ENCODE measurements at places on chromosomes 12 and 14.

GRCh38 chr12:66065641-66066136 is 64.9 kb downstream of the LLPH start:
- no peak for DNase-seq

- DNase-seq = no peak
Observed at GRCh38 chr14:36583242-36583892, 953 bp upstream of the NKX2-8 start.

DNA sequence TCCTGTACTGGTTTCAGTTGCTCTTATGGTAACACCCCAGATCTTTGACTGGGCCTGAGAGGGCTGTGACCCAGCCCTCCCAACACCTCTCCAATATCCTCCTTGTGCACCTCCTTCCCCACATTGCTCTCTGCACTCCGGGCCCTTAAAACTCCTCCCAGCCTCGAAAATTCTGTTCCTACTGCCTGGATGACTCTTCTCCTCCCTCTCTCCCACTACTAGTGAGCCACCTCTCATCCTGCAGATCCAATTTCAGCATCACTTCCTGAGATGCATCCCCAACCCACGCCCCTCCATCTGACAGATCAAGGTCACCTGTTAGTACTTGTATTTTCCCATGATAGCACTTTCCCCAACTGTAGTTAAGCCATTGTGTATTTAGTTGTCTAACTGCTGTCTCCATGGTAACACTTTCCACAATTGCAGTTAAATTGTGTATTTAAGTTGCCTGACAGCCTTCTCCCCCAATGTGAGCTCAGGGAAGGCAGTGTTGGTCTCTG is 11.5 kb upstream of the NT5DC3 start:
- DNase-seq = no peak

DNA sequence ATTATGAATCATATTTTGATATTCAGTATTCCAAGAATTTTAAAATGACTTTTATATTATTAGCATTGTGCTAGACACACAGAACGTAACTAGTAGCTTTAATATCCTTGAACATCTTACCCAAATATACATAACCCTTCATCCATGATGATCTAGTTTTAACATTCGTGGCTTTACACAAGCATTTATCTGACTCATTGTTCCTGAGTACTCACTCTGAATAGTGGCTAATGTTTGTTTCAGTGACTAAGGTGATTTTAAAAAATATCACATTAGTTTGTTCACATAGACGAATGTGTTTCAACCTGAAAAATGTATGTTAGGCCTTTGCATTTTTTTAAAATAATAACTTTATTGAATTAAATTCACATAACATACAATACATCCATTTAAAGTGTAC is 80.0 kb upstream of the PTPRQ start:
- DNase-seq = no peak

- no peak for DNase-seq
Observed at GRCh38 chr12:52495389-52495788, 2.3 kb upstream of the KRT6A start.

- DNase-seq = no peak
Observed at GRCh38 chr12:19074700-19075099, 54.8 kb upstream of the PLEKHA5 start.

DNA sequence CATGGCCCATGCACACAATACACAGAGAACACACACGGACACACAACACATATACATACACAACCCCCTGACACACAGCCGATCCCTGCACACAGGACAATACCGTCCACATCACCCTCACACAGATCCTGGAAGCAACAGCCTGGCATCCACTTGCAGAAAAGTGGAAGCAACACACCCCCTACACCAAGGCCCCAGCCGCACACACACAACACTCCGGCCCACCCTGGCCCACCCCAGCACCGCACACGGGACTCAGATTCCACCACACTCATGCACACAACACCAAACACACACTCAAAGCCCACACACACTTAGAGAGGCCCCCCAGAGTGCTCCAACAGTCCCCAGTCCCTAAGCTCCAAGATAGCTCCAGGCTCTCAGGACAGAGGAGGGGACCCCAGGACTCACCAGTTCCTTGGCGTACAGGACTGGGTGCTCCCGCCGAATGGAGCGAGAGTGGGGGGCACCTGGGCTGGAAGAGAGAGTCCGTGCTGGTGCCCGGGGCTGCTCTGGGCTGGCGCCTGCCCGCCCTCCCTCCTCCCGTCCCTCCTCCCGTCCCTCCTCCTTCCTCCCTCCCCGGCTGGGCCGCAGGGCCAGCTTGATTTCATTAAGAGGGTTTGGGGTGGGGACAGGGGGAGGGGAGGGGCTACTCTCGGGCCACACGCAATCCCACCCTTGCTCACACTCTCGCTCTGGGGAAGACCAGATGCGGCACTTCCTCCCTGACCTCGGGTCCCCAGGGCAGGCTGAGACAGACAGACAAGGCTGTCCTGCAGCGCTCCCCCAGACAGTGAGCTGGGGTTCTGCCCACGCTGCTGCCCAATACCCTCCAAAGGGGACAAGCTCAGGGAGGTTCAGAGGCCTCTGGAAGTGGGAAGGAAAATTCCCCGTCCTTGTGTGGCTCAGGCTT is at the start of gene TMEM119:
TMEM119 (minus strand) TSS at position 526 of the 913 bp plus-strand sequence. CDS start 5,701 bp downstream, outside the sequence.
- DNase-seq = no peak

DNA sequence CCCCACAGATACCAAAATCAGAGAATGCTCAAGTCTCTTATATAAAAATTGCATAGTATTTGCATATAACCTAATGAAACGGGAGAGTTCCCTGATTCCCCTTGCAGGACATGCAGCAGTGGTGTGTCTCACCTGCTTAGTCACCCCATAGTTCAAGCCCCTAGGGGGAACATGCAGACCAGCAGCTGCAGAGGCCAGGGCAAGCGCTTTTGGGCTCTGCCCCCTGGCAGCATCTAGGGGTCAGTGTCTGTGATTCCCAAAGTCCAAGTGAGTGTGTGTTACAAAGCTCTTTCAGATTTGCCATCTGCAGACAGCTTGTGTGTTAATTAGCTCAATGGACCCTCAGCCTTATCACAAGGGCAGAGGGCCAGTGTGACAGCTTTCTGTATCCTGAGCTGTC is 110.1 kb downstream of the DNAI7 start:
- no peak for DNase-seq
